ENCODE measurements at places on chromosomes 13 and 19.

- no peak for DNase-seq
These were observed 170.1 kb downstream of the OXGR1 start for GRCh38 chr13:96824140-96824539.

DNA sequence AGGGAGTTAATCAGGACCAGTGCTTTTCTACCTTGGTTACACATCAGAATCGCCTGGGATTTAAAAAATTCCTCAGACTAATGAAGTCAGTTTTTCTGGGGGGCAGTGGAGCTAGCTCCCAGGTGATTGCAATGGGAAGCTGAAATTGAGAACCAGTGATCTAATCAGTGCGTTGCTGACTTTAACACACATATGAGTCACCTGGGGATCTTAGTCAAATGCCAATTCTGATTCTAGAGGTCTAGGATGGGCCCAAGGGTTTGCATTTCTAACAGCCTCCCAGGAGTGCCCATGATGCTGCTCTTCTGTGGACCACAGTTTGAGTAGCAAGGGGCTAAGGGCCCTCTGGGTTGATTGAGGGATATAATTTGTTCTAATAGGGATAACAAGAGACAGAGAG, 54.5 kb downstream of the KL start:
- no peak for DNase-seq

DNA sequence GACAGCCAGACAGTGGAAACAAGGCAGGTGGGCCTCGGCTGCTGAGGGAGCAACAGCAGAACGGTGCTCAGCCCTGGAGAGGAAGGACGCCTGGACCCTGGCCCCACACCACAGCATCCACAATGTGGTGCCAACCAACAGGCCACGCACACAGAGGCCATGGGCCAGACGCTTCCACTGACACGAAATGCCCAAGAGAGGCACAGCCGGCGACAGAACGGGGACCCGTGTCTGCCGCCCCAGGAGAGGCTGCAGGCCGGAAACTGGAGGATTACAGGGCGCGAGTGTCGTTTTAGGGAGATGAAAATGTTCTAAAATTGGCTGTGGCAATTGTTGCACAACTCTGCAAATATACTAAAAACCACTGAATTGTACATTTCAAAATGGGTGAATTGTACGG, 69.7 kb downstream of the RASA3 start:
- DNase-seq = no peak

GRCh38 chr13:97276862-97277269, 54.7 kb downstream of the MBNL2 start:
- no peak for DNase-seq

DNA sequence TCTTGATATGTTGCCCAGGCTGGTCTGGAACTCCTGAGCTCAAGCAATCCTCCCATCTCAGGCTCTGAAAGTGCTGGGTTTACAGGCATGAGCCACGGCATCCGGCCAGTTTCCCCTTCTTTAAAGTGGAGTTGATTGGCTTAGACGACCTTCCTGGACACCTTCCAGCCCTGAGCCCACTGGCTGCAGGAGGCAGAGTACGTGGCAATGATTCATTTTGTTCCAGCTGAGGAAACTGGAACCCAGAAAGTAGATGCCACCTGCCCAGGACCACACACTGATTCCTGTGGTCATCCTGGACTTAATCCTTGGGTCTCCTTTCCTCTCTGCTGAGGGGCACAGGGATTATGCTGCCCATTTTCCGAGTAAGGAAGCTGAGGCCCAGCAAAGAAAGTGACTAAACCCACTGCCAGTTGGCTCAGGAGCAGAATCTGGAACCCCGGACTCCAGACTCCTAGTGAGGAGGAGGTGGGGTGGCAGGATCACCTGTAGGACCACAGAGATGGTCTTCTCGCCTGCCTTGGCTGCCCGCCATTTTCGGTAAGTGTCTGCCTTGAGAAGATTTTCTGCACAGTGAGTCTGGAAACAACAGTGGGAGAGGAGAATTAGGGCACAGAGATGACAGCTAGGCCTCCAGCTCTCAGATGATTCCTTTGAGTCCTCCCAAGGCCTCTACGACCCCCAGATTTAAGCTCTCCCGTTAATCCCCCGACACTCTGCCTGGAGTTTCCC, 737 bp downstream of the XRCC1 start:
- no peak for DNase-seq

DNA sequence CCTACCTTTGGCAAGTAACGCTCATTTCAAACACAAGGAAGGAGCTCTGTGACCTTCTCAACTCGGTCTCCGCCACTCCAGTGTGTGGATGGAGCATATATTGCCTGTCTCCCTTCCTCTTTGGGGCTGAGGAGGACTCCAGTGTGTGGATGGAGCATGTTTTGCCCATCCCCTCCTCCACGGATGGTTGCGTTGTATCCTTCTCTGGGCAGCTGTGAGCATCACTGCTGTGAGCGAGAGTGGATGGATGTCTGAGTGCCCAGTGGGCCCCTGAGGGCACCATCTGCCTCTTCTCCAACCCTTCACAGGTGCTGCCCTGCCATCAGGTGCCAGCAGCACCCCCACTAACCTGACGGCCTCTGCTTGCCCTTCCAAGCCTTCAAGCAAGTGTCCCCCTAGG, 186.2 kb downstream of the TEX29 start:
- no peak for DNase-seq

GRCh38 chr19:5017235-5017634, 48.3 kb downstream of the KDM4B start:
- no peak for DNase-seq

DNA sequence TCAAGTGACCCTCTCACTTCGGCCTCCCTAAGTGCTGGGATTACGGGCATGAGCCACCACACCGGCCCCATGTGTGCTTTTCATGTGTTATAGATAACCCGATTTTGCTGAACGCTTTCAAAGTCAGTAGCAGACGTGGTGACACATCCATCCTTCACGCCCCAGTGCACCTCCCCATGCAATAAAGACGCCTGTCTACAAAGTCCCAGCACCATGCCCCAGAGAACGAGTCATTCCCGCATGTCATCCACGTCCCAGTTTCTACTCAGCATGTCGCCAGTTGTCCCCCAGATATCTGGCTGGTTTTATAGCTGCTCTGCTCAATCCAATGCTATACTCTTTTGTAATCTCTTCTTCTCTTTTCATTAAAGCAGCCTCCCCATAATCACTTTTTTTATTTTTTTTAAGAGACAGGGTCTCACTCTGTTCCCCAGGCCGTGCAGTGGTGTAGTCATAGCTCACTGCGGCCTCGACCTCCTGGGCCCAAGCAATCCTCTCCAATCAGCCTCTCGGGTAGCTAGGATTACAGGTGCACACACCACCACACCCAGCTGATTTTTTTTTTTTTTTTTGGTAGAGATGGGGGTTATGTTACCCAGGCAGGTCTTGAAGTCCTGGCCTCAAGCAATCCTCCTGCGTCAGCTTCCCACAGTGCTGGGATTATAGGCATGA, 42.5 kb downstream of the DNM2 start:
- DNase-seq = peak; percentile 23

- DNase-seq = no peak
These were observed 228.7 kb downstream of the LACC1 start for GRCh38 chr13:44108331-44108858.

DNA sequence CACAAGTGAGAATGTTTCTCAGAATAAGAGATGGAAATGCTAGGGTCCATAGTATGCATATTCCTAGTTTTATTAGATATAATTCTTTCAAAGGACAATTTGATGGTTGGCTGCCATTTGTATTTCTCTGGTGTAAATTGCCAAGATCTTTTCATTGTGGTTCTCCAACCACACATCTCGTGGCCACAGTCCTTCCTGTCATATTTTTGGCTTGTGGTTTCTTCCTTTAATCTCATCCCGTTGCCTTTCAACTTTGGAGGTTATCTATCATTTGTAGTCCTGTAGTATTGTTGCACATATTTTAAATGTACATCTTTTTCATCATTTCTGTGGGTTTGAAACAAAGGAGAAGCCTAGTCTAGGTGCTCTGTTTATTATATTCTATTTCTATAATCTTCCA, 61.2 kb downstream of the WASF3 start:
- peak; percentile 57 for DNase-seq

GRCh38 chr19:38409631-38410133, 6.8 kb downstream of the FAM98C start:
- peak; percentile 70 for DNase-seq

DNA sequence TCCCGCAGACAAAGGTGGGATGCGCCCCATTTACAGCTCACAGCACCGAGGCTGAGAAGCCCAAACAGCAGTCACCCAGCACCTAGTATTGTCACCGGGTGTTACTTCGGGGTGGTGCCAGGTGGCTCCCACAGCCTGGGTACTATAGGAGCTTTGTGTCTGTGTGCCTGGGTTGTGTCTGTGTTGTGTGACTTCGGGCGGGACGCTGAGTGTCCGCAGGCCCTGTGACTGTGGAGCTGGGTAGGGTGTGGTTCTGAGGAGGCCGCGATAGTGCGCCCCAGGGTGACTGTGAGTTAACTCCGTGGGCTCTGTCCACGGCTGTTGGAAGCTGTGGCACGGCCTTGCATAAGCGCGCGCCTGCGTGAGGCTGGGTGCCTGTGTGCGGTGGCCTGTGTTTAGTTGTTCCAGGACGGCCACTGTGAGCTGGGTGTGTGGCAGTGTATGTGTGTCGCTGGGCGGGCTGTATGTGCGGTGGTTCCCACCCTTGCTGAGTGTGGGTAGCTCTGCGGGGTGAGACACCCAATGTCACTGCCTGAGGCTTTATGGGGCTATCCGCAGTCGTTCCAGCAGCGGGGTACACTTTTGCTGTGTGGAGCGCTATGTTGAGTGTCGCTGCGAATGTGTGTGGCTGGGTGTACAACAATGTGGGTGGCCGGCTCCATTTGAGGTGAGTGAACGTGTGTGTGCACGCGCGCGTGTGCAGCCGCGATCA, 559 bp upstream of the SSBP4 start:
- DNase-seq = no peak

- no peak for DNase-seq
These were observed 1256.5 kb downstream of the EFNB2 start for GRCh38 chr13:105278943-105279381.

GRCh38 chr13:74104661-74105275, 29.4 kb downstream of the KLF12 start:
- DNase-seq = no peak

- DNase-seq = peak; percentile 82
These were observed 92.6 kb upstream of the TSC22D1 start for GRCh38 chr13:44668688-44669087.

DNA sequence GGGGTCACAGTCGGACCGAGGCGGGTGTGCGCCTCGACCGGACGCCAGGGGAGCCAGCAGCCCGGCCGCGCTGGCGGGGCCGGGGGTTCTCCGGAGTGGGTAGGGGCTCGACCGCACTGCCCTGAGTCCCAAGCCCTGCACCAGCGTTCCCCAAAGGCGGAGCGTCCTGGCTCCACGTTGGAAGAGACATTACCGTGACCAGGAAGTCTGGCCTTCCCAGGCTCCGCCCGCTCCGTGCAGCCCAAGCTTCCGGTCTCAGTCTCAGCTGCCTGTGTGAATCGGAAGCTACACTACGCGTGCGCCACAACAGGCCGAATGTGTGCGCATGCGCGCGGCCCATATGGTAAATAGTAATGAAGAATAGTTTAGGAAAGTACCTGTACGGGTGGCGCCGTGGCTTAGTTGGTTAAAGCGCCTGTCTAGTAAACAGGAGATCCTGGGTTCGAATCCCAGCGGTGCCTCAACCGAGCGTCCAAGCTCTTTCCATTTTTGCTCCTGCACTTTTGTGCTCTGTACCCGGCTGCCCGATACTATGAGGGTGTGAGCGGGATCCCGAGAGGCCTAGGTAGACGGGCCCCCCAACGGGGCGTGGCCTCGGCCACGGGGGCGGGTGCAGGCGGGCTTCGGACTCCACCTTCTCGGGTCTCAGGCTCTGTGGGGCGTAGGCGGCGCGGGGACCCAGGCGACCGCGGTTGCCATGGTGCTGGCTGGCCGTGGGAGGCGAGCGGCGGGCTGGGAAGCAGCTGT, 17.3 kb upstream of the LRP3 start:
- DNase-seq = peak; percentile 99

GRCh38 chr19:22609630-22610029, 24.5 kb upstream of the ZNF492 start:
- DNase-seq = no peak

DNA sequence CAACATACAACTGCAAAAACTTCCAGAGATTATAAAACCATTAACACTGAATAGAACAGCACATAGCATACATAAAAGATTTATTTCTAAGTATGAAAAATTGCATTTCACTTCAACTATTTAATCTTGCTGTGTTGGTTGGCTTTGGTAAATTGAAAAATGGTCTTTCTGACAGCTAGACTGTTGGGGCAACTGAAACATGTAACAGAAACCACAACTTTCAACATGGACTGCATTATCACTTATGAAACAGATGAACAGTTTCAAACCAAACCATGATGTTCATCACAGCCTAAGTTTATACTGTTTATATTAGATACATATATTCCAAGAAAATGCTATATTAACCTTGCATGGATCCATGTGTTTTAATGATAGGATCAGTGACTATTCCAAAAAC, 324.1 kb upstream of the PCDH9 start:
- DNase-seq = peak; percentile 84

GRCh38 chr13:42497798-42498197, 76.2 kb upstream of the TNFSF11 start:
- DNase-seq = peak; percentile 69

DNA sequence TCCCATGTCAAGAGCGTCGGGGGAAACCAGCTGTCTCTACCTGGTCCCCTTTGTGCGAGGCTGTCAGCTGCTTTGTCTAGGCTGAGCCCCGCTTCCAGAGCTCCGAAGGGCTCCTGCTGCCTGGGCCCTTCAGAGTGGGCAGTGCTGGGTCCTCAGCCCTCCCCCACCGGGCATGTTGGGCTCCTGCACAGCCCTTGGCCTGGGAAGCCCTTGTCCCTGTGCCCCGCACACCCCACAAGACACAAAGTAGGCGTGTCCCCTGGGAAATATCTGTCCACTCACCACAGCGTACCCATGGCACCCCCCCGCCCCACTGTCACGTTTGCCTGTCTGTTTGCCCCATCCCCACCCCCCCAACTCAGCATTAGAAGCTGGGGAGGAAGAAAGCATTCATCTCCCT, 39.6 kb upstream of the RANBP3 start:
- no peak for DNase-seq

- DNase-seq = no peak
These were observed 335.7 kb downstream of the RFC3 start for GRCh38 chr13:34153428-34154180.

DNA sequence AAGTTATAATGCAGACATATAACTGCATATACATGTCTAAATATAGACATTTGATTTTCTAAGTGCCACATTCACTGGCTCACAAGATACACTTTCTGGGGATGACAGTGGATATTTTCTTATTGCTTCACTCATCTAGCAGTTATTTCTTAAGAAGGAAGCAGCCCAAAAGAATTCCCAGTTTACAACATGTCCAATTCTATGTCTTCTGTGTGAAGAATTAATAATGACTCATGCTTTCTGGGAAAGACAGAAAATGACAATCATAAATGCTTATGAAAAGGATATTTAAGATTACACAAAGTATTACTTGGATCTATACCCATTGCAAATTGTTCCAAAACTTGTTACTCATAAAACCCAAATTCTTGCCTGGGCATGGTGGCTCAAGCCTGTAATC, 543.4 kb downstream of the SUCLA2 start:
- peak; percentile 81 for DNase-seq

DNA sequence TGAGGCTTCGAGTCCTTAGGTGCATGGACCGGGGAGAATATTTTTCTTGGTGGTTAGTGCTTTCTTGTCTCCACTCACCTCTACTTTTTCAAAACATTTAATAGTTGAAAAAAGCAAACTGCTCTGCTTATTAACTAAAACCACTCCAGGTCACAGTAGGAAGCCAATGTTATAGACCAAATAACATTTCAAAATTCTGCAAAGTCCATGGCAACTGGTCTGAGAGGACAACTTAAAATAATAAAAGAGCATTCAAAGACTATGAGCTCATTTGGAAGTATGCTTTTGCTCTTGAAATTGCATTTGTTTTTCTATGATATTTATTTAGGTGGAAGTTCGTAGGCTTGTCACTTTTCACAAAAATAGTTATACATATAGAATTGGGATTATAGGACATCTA, 483.0 kb downstream of the DCT start:
- no peak for DNase-seq
